Esophagus mucosa (tissue), 1 donor: ENCODE measurements at places on chromosomes 5 and 9. TPM values are rescaled to one million over a fixed set of nuclear protein-coding genes. Genes with fewer than 3 reads are reported as not detected.

DNA sequence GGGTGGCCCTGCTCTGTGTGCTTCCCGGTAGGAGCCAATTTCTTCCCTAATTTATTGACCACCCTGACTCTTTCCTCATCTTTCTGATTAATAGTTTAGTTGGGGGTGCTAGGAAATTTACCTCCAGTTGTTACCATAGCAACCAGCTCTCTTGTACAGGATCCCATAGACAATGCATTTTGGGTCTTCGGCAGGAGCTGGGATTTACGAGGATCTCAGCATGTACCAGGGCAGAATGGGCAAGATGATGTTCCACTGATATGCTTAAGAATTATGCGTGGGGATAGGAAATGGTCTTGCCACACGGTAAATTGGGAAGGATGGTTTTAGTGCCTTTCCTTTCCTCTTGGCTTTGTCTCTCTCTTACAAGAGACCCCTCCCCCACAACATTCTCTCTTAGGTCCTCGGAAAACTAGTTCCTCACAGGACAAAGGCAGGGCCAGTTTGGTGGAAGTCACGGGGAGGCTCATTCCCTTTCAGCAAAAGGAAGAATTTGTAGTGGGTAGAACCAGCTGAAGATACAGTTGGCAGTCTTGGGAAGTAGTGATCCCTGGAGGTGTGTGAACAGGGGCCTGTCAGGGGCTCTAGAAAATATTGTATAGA is 133.4 kb upstream of the SHB start:
- ATAC-seq, result no peak

DNA sequence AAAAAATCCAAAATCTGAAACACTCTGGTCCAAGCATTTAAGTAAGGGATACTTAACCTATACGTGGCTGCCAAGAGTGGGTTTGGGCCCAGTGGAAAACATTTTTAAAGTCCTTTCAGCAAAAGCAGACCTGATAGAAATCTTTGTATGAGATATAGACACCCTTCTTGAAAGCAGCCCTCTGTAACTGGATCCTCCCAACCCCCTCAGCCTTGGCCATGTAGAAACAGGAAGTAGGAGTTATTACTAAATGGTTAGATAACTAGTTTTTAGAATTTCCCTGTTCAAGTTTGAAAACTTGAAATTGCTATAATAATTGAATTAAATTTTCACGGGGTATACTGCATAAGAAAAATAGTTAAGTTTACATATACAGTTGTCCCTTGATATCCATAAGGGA is 111.3 kb upstream of the PCA3 start:
- no peak for ATAC-seq

DNA sequence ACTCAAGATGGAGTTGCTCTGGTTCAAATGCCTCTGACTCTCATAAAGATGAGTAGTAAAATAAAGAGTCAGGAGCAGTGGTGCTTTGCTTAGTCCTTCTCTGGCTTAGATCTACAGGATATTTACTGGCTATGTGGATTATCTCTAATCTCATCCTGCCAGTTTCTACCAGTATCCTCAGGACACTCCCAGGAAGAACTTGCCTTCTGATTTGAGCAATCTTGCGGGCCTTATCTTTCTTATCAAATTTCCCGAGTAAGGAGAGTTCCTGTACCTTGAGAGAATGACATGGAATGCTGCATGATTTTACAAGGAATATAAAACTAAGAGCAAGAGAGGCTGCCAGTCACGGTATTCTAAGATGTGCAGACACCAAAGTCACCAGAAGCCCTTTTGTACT is 364.0 kb downstream of the ARHGEF28 start:
- no peak for ATAC-seq

DNA sequence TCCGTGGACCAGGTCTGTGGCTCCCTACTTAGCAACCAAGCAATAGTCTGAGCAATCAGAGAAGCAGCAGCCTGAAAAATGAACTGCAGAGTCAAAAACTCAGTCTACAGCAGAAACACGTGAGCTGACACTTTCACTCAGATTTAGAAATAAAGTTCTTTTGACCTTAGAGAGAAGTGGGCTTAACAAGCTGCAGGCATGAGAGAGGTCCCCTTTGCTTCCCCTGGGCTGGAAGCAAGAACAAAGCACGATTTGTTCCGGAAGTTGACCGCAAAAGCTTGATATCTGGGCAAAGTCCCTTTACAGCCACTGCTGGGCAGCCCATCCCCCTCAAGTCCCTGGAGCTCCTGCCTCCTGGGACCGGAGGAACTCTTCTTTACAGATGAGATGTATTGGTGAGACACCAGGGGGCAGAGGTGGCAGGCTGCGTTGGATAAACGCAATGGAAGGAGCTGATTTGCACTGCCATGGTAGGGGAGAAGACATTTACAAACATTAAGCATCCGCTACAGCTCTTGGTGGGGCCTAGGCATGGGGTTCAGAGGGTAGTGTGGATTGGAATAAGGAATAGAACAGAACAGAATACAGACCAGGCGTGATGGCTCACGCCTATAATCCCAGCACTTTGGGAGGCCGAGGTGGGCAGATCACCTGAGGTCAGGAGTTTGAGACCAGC is 5.8 kb upstream of the SOWAHA start:
- ATAC-seq, result no peak

DNA sequence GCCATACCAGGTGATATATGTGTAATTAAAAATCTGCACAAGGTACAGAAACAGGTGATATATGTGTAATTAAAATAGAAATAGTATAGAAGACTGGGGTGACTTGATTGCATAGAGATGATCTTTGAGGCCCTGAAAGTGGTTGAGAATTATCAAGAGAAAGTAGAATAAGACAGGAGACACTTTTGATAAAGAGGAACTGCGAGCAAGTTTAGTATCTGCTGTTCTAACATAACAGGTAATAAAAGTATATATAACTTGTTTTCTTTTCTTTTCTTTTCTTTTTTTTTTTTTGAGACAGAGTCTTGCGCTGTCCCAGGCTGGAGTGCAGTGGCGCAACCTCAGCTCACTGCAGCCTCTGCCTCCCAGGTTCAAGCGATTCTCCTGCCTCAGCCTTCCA is 5.4 kb downstream of the SNX2 start:
- ATAC-seq, result no peak

ENTREP1 gene
- total RNA-seq, result 3.5 TPM

SLC6A7 gene
- not detected for total RNA-seq
